ENCODE measurements at places on chromosomes 7 and 10.

GRCh38 chr10:78759456-78760120 is 309.2 kb upstream of the ZMIZ1 start:
- no peak for DNase-seq

- DNase-seq, result no peak
Observed at GRCh38 chr10:9707216-9707615, 1310.5 kb upstream of the CELF2 start.

GRCh38 chr10:44435196-44435595 is 50.3 kb upstream of the CXCL12 start:
- DNase-seq, result no peak

DNA sequence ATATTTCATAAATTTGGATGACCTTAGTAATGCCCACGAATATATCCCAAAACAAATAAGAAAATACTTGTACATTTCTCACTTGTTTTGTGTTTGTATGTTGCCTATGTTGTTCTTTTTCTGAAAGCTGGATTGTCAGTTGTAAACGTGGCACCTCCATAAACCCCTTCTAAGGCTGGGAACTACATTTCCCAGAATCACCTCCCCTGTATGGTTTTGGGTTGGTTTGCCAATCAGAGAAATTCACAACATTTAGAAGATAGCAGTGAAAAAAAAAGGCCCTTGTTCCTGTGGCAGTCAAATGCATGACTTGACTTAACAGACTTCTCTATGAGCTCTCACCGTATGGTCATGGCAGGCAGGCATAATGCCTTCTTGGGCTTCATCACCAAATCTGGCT is 676.3 kb upstream of the STEAP1 start:
- no peak for DNase-seq

- no peak for DNase-seq
Observed at GRCh38 chr7:50397971-50398324, 52.2 kb downstream of the FIGNL1 start.

DNA sequence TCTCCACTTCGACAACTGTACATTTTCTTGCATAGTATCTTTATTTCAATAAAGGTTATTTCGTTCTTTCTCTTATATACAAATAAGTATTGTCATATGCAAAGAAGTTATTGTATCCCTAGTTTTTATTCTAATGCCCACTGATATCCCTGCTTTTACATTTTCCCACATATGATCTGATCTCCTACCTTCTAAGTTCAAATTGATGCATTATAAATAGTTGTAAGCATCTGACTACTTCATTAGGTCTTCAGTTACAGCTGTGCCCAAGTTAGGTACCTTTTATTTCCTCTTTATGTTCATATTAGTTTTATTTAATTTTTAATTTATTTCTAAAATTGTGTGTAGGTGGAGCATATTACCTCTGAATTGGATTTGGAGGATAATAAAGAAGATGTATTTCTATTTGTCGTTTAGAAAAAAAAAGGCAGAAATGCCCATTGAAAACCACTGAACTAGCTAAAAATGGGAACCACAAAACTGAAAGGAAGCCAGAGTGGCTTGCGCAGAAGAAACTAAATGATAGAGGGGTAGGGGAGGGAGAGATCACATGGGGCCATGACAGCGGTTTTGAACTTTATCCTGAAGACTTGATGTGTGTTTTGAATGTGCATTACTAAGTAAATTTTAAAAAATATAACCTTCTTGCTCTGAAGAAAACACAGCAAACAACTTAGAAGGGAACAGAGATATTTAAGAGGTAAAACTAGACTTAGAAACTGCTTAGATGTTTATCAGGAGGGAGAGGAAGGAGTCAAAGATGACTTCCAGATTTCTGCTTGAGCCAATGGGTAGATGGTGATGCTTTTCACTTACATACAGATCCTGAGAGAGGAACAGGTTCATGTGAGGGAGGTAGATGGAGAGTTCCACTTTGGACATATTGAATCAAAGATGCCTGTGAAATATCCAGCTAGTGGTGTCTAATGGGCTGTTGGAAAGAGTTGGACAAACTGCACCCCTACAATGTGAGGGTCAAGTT is 9.3 kb upstream of the ZC3HAV1L start:
- no peak for DNase-seq

DNA sequence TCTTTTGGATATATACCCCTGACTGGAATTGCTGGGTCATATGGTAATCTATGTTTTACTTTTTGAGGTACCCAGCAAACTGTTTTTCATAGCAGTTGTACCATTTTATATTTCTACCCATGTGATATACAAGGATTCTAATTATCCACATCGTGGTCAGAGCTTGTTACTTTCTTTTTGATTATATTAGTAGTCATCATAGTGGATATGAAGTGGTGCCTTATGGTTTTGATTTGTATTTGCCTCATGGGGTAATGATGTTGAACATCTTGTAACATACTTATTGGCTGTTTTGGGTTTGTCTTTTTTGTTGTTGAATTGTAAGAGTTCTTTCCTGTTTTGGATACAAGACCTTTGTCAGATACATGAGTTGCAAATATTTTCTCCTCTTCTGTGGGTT is 51.7 kb downstream of the MAPK8 start:
- no peak for DNase-seq

GRCh38 chr7:84138411-84138810 is 56.2 kb downstream of the SEMA3A start:
- no peak for DNase-seq

- no peak for DNase-seq
Observed at GRCh38 chr7:50347693-50348092, 43.2 kb downstream of the IKZF1 start.

DNA sequence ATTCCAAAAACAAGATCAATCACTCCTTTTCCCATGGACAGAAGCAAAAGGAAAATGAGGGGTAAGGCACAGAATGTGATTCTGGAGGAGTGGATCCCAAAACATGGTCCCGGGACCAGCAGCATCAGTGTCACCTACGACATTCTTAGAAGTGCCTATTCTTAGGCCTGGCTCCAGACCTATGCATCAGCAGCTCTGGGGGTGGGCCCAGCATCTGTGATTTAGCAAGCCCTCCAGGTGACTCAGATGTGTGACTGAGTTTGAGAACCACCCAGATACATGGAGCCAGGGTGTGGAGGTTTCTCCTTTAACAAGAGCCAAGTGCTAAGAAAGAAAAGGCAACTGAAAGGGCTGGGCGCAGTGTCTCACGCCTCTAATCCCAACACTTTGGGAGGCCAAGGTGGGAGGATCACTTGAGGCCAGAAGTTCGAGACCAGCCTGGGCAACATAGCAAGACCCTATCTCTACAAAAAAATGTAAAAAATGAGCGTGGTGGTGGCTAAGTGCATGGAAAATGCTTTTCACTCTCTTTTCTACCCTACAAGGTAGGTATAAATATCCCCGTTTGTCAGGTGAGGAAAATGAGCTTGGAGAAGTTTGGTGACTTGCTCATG is 17.1 kb upstream of the ARPC1A start:
- DNase-seq, result no peak

- DNase-seq, result no peak
Observed at GRCh38 chr7:73988197-73988596, 39.8 kb upstream of the ELN start.

GRCh38 chr10:75548356-75548755 is 116.9 kb downstream of the LRMDA start:
- no peak for DNase-seq

DNA sequence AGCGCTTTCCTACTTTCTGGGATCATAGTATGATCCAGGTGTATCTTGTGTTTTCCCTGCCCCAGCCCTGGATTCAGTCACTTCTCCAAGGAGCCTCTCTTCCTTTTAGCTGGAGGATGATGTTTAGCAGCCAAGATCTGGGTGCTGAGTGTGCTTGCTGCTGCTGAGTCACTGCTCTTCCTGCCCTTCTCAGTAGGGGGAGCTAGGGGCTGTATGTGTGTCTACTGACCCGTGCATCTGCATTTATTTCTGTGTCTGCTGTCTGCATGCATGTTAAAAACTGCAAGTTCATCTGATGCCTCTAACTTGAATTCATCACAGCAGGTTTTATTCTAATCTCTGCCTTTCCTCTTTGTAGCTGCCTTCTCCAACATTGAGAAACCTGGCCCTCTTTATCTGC is 31.6 kb downstream of the MGMT start:
- DNase-seq, result no peak

- no peak for DNase-seq
Observed at GRCh38 chr7:45482451-45482850, 91.7 kb upstream of the ADCY1 start.

DNA sequence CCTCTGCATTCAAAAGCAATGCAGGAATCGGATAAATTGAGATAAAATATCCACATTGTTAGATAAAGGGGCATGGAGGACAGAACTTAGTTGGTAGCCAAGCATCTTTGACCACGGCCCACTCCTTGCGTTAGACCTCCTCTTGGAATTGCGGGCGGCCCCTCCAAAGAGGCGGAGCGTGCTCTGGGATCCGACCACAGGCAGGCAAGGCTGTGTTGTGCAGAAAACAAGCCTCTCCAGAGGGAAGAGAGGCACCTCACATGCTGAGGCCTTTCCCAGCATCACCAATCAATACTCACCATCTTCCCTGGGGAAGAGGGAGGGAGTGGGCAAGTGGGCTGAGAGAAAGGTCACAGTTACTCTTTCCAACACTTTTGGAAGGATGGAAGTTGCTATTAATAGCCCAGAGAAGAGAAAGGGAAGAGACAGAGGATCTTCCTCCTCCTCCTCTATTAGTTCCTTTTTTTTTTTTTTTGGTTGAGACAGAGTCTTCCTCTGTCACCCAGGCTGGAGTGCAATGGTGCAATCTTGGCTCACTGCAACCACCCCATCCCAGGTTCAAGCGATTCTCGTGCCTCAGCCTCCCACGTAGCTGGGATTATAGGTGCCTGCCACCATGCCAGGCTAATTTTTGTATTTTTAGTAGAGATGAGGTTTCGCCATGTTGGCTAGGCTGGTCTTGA is 49.7 kb upstream of the NRF1 start:
- DNase-seq, result no peak

GRCh38 chr10:126199221-126199998 is 188.9 kb downstream of the ADAM12 start:
- no peak for DNase-seq

DNA sequence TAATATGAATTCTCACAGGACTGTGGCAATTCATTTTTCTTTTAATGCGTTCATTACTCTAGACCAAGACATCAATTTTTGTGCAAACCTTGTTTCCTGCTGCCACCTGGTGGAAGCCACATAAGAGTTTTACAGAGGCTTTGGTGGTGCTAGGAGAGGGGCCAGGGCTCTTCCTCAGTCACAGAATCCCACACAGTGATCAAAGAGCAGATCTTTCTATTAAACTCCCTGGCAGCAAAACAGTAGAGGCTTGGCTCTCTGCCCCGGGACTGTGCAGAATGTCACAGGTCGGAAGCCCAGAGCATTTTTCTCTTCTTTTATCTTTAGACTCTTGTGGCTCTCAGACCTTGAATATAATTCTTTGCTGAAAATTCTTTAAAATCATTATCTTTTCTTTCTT is 506.4 kb upstream of the C7orf33 start:
- no peak for DNase-seq

- no peak for DNase-seq
Observed at GRCh38 chr7:8590791-8591190, 157.4 kb downstream of the NXPH1 start.

DNA sequence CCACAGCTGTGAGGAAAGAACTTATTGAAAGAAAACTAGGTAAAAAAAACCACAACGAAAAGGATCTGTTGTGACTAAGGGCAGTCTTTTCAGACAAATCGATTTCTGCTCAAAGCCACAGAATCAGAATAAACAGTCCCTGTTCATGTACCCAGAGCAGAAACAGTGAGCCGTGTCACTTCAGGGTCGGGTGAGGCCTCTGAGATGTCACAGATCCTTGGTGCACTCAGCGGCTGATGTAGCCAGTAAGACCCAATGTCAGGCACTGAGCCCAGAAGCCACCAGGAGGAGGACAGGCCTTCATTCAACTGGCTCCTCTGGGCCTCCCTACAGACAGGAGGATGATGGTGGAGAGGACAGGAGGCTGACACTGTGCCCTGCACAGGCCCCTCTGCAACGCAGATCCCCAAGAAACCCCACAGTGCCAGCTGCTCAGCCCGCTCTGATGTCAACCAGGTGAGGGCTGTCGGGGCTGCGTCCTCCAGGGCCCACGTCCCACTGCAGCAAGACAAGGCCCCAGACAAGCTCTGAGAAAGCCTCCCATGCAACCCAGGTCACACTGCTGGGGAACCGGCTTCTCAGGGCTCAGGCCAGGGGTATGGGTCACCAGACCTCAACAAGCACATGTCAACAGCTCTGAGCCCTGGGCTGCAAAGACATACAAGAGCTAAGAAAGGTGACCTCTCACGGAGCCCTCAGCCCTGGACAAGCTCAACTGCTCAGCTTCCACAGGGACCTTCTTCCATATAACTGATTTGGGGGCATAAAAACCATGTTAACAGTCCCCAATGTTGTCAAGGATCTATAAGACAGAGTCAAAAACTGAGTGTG is 190.6 kb downstream of the PARD3 start:
- no peak for DNase-seq

GRCh38 chr10:132419538-132420468 is 22.8 kb downstream of the PWWP2B start:
- no peak for DNase-seq

- DNase-seq, result no peak
Observed at GRCh38 chr7:111091593-111092358, 849 bp downstream of the LRRN3 start.

GRCh38 chr7:130699686-130700085 is 13.3 kb upstream of the TSGA13 start:
- DNase-seq, result no peak

DNA sequence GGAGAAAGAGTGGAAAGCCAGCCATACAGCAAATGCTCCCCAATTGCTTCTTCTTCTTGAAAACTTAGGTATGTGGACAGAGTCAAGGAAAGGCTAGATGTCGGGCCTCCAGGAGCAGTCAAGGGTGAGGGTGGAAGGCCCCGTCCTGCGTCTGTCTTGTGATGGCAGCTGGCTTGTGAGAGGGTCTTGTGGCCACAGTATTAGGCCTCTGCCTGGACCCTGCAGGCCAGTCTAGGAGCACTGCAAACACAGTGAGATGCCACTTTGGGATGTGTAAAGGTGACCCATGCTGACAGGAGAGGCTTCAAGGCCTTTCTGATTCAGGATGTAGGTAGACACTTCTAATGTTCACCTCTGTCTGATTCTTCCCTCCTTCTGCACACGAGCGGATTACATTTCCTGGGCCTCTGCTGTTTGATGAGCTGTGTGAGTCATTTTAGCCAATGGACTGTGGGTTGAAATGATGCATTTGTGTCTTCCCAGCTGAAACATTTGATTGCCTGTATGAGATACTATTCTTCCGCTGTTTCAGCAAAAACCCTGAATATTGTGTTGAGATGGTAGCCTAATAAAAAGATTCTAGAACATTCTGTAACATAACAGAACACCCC is 135.4 kb downstream of the EMX2 start:
- no peak for DNase-seq

GRCh38 chr7:21867226-21867625 is 78.5 kb downstream of the CDCA7L start:
- no peak for DNase-seq

GRCh38 chr7:141023295-141023694 is 8.5 kb upstream of the MRPS33 start:
- no peak for DNase-seq
